ENCODE measurements at places on chromosomes 5 and 9.

DNA sequence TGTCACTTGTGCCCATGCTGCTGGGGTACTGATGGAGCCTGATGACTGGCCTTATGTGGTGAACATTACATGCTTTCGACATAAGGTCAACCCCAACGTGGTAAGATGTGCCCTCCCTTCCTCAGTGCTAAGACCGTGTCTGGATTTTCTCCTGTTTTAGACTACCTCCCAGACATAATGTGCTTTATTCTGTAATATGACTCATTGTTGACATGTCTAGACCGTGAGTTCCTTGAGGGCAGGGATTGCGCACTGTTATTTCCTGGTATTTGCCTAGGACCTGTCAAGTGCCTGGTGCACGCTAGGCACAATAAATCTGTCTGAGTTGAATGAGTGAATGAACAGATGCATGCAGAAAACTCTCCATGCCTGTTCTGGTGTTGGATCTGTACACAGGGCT, 346.0 kb downstream of the KDM4C start:
- peak; percentile 70 for DNase-seq

DNA sequence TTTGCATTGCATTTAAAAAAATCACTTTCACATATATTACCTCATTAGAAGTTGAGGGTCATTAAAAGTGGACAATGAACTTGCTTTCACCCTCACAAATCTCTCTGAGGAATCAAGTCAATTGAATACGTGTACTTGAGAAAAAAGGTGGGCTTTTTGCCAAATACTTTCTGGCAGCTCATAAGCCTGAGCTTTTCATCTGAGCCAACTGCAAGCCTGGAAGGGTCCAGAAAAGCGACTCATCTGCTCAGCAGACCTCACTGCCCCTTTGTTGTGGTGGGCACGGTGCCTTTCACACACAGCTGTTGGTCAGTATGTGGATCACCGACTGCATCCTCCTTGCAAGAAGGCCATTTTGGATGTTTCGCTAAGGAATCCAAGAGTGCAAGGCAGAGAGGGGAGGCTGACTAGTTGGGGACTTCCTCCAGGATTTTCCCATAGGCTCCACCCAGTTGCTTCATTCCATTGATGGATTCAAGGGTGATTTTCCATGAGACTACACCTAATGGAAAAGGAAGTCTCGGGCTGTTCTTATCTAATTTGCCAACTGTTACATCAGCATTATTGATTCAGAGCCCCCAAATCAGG, 564.7 kb downstream of the PDE4D start:
- peak; percentile 78 for DNase-seq

- DNase-seq, result peak; percentile 63
Measured at GRCh38 chr9:115786321-115786720, 367.3 kb upstream of the PAPPA start.

- DNase-seq, result peak; percentile 67
Measured at GRCh38 chr5:77139001-77139400, 51.9 kb upstream of the ZBED3 start.

- DNase-seq, result no peak
Measured at GRCh38 chr9:111436571-111436970, 47.6 kb downstream of the ECPAS start.

GRCh38 chr5:110638970-110639902, 87.2 kb downstream of the TMEM232 start:
- no peak for DNase-seq

GRCh38 chr5:151680944-151681427, 5.7 kb downstream of the SPARC start:
- no peak for DNase-seq

DNA sequence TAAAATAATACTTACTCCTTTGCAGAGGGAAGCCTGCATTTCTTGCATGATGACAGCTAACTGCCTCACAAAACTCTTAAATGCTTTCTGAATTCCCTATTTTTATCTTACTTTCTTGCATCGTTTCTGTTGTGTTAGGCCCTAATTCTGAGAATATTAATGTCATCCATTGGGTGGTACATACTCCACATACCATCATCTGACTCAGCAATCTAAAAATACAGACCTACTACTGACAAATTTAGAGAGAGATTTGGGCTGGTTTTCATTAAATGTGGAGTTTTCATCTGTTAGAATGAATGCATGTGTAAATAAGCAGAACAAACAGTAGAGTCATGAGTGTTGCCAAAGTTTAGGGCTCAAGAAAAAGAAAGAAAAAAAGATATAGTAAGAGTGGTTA, 26.5 kb upstream of the KCNN2 start:
- no peak for DNase-seq

GRCh38 chr5:173542964-173543363, 73.5 kb downstream of the BOD1 start:
- no peak for DNase-seq

DNA sequence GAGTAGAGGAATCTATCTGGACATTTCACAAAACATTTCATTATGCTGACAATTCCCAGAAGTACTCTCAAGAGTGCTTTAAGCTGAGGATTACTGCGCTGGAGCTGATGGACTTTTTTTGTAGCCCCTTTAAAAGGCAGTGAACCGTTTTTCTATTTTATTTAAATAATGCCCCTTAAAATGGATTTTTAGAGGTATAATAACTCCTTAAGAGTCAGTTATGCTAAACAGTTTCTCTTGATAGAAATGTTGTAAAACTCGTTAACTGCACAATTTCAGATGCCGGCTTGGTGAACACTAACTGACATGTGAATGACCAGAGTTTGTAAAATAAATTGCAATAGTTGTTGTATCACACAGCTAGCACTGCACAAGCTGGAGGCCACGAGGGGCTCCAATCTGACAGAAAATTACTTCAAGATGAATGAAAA, 174.0 kb downstream of the NR2F1-AS1 start:
- DNase-seq, result no peak

GRCh38 chr9:15187589-15187988, 119.4 kb downstream of the TTC39B start:
- no peak for DNase-seq

DNA sequence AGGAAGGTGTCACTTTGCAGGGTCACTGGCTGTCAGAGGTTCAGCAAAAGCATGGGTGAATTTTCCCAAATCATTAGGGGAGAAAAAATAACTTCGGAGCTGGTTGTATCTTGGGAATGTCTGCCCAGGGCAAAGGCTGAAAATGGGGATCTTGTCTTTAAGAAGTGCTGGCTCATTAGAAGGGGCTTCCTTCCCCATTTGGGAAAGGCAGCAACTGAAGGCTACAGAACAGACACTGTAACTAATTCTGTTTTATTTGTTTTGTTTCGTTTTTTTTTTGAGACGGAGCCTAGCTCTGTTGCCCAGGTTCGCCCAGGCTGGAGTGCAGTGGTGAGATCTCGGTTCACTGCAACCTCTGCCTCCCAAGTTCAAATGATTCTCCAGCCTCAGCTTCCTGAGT, 70.3 kb upstream of the PCA3 start:
- no peak for DNase-seq

GRCh38 chr9:133073086-133074014, 11.6 kb downstream of the CEL start:
- no peak for DNase-seq

DNA sequence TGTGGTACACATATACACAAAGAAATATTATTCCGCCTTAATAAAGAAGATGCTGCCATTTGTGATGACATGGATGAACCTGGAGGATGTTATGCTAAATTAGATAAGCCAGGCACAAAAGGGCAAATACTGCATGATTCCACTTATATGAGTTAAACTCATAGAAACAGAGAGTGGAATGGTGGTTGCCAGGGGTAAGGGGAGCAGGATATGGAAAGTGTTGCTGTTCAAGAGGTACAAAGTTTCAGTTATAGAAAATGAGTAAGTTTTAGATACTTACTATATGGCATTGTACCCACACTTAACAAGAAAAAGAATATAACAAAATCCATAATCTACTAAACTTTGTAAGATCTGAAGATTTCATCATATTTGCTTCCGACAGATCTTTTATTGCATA, 252.2 kb downstream of the SYK start:
- no peak for DNase-seq

DNA sequence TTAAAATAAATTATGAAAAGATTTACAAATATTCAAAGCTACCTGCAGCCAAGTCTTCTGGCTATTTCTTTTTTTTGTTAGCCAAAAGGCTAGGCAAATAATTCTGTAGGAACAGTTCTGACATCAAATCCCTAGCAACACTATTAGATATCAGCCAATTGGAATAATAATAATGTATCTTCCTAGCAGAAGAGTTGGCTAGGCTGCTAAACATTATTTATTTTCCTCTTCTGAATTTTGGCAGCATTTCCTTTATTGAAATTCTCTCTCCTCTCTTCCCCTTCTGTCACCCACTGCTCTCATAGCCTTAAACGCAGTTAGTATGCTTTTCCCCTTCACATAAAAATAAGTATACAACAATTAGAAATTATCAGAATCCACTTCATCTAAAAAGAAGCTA, 42.6 kb downstream of the ZDHHC21 start:
- DNase-seq, result no peak

DNA sequence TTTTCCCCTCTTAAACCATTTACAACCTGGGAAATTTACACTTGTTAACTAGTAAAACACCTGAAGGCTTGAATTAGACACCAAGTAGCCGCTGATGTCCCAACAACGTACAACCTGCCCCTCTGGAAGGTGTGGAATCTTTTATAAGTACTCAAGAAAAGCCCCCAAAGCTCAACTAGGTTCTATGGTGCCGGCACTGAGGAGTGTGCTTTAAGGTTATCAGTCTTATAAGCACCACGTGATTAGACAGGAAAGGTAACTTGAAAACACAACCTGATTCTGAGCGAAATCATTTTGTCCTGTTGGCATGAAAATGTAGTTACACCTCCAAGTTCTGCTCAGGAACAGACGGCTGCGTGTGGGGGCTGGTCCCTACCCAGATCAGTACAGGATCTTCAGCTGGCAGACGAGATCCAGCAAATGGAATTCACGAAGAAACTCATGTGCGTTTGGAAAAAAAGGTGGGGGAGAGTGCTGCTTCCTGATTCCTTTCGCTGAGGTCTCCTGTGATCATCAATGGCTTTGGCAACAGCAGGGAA, 195.5 kb downstream of the MEF2C start:
- DNase-seq, result no peak

GRCh38 chr9:617445-618085, 223.9 kb upstream of the DMRT1 start:
- DNase-seq, result no peak

DNA sequence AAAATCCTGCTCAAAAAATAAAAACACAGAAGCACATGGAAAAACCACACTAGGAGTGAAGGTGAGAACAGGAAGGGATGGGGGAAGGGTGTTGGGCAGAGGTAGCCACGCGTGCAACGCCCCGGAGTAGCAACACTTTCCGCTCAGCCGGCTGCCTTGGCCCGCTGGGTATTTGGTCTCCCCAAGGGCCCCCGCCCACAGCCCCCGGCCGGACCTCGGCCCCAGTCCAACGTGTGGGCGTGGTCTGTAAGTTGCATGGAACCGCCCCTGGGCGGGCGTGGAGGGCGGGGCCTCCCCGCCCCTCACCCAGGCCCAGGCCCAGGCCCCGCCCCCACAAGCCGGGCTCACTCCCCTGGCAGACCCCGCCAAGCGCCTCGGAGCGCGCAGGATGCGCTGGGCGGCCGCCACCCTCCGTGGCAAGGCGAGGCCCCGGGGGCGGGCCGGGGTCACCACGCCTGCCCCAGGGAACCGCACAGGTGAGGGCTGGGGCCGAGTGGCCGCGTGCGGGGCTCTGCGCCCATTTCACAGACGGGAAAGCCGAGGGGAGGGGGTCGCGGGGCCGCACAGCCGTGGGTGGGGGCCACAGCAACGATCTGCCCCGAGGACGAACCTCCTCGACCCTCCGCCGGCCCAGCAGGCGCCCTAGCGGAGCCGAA, at the start of gene SUSD3:
TSS of gene SUSD3 (plus strand) at position 347 of the 656 bp plus-strand sequence. CDS start at position 389, 42 bp downstream.
- DNase-seq, result no peak

GRCh38 chr5:58497386-58497785, 6.2 kb downstream of the GAPT start:
- no peak for DNase-seq

GRCh38 chr5:106877881-106878280, 792.9 kb downstream of the EFNA5 start:
- no peak for DNase-seq

DNA sequence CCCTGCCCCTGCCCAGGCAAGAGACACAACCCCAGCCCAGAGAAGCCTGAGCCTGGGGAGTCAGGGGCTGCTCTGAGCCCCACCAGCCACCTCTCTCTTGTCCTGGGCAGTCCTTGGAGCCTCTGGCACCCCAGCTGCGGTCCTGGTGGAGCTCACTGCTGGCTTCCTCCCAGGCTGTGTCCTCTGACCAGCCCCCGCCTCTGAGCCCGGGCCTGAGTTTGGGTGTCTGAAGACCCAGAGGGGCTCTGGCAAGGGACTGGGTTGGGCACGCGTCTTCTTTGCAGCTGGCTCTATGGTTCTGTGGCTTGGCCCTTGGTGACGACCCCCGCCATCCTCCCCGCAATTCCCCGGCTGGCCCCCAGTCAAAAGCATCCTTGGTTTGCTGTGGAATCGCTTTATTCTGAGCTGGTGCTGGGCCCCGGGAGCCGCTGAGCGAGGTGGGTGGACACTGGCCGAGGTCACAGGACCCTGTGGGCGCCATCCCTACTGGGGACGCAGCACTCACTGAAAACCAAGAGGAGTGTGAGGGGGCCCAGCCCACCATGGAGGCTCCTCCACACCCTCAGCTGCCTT, 985 bp upstream of the LCN10 start:
- DNase-seq, result no peak

DNA sequence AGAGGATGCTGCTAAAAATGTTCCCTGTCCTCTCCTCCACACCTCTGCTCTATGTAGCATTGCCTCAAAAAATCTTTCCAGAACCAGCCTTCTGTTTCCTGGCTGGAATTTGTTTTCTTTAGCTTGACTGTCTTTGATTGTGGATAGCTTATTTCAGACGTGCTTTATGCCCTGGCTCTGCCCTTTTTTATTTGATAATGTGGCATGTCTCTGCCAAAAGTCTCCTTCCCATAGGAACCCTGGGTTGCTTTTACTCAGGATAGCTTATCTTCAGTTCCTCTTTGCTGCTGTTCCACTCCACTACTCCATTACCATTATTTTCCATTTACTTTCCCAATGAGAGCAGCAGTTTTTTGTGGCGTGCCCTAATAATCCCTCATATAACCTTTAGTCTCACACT, 885 bp upstream of the TMEM252 start:
- DNase-seq, result no peak

DNA sequence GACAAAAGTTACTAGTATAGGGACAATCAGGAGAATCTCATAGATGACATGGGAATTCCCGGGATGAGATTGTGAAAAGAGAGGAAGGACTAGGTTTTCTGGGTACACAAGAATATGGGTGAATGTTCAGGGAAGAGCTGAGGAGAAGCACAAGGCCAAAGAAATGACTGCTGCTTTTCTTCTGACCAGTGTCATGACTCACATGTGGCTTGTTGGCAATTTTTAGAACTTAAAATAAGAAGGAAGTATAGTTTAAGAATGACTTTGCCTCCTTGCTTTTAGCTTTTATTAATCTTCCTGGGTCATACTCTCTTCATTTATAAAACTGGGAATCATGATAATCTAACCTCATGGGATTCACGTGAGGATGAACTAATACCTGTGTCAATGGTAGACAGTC, 652.4 kb upstream of the MEF2C start:
- DNase-seq, result no peak

- DNase-seq, result no peak
Measured at GRCh38 chr5:96337048-96337781, 95.8 kb downstream of the PCSK1 start.

GRCh38 chr9:108259917-108260675, 595.7 kb downstream of the ACTL7B start:
- DNase-seq, result no peak
